Lung (tissue), 17 donors: ENCODE measurements at places on chromosomes 16 and 17. TPM values are rescaled to one million over a fixed set of nuclear protein-coding genes. Genes with fewer than 3 reads are reported as not detected.

DNA sequence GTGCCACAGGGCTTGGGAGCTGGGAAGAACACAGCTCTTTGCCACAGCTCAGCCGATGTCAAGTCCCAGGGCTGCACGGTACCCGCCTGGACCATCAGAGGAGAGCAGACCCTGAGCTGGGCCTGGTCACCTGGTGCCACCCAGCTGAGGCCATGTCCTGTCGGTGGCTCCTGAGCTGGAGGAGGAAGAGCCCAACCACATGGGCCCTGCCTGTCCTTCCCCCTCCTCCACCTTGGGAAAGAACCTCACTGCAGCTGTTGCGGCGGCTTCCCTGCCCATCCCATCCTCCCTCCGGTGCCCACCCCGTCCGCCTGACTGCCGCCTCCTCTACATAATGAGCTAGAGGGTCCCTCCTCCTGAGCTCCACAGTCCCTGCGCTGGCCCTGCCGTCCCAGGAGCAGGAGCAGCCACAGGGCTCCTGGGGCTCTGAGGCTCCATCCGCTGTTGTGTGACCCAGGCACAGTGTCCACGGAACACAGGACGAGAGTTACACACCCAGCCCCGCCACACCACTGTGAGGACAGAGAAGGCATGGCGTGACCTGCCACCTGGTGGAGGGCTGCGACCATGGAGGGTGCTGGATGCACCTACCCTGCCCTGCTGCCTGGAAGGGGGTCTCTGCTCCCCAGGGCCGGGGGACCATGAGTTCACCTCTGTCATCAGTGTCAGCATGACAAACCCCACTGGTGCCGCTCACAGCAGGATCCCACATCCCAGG lies 21.4 kb upstream of the CHMP6 start:
- peaks cover 5% of the 10 kb centered on the region for H3K4me1 ChIP-seq
- DNase-seq: no peak
- H3K27ac ChIP-seq: no peak overlapping the region
- H3K4me3 ChIP-seq: no peak overlapping the region
- H3K36me3 ChIP-seq: no peaks in the 10 kb centered on the region

MYH8 gene
- polyA plus RNA-seq: not detected

CPHXL2 gene
- not detected for polyA plus RNA-seq

DNA sequence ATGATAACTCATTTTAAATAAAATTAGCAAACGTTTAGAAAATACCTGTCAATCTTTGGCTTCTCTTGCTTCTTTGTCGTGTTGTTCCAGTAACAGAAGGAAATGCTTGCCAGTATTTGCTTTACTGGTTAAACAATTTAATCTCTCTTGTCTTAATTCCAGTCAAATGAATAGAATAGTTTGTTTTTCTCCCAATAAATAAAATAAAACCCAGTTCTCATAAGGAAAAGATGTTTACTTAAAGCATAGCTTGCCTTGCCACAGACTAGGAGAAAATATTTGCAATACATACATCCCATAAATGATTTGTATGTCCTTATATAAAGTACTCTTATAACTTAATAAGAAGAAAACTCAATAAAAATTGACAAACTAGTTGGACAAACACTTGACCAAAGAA lies 43.9 kb upstream of the TEKT3 start:
- H3K4me1 ChIP-seq: peaks cover 14% of the 10 kb centered on the region
- no peak for DNase-seq
- H3K27me3 ChIP-seq: no peaks in the 10 kb centered on the region
- H3K4me3 ChIP-seq: no peak overlapping the region

- H3K27me3 ChIP-seq: no peaks in the 10 kb centered on the region
- H3K27ac ChIP-seq: no peak overlapping the region
- H3K36me3 ChIP-seq: peaks cover 2% of the 10 kb centered on the region
- no peak overlapping the region for H3K4me3 ChIP-seq
- no peak for DNase-seq
Observed at GRCh38 chr17:2978991-2979390, 84.4 kb downstream of the OR1D5 start.
